ENCODE measurements at places on chromosomes 13 and 19.
A peak's percentile ranks its signal among the peaks of the same experiment; 100 is the strongest.

DNA sequence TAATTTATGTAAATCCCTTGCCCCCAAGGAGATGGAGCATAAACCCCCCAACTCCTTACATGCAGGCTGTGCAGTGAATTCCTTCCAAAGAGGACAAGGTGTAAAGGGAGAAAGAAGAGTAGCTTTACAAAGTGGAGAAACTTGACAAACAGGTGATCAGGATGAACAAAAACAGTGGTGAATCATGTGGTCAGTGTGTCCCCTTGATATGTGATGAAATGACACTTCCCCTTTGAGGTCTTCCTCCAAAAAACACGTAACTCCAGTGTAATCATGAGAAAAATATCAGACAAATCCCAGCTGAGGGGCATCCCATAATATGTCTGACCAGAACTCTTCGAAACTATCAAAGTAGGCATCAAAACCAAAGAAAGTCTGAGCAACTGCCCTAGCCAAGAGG is 29.5 kb upstream of the AKT2 start:
- DNase-seq, result no peak

GRCh38 chr19:54928299-54928698 is 19.0 kb downstream of the NLRP7 start:
- no peak for DNase-seq

GRCh38 chr19:39553082-39553652 is 13.2 kb upstream of the EID2 start:
- DNase-seq, result no peak

- DNase-seq, result peak; percentile 79
These were observed 514 bp downstream of the PCID2 start for GRCh38 chr13:113207890-113208420.

GRCh38 chr19:38544569-38545315 is 73.0 kb downstream of the MAP4K1 start:
- DNase-seq, result peak; percentile 64

DNA sequence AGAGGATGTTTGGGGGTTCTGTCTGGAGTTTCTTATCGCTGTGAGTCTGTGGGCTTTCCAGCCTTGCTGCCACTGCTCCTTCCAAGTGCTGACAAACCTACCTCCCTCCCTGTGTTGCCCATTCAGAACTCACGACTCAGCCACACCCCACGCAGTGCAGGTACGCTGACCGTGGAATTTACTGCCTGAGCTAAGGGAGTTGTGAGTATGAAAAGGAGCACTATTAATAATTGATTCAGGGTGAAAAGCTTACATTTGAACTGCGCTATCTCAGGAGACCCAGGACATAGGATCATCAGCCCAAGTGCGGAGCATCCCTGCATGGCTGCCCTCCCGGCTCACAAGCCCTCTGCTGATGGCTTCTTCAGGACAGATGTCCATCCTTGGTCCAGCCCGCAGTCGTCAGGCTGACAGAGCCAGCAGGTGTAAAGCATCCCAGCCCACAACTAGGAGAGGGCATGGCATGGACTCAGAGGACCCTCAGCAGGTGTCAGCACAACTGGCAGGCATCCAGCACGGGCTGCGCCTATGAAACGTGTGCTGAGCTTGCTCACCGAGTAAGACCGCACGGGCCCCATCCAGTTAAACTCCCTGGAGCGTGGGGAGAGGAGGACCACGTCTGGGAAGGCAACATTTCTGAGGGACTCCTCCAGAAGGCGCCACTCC is 244.0 kb downstream of the COL4A1 start:
- no peak for DNase-seq

Measured in H7 (cell line).